ENCODE measurements at places on chromosomes 2 and 18.

DNA sequence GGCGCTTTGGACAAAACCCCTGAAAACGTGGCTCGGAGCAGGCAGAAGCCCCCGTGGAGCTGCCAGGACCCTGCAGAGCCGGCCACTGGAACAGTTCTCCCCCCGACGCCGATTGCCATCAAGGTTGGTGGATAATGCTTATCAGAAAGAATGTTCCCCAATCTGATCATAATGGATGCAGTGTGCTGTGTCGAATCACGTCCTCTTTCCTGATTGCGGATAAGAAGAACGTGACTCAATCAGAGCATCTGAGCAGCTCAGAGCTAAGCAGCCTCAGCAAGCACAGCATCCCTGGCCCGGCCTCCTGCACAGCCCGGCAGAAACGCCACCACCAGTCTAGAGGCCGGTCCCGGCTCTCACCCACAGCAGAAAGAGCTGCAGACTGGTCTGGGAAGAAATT, 488.0 kb downstream of the EIPR1 start:
- DNase-seq: no peak

GRCh38 chr18:49949951-49950395, 136.6 kb upstream of the ACAA2 start:
- DNase-seq: no peak

DNA sequence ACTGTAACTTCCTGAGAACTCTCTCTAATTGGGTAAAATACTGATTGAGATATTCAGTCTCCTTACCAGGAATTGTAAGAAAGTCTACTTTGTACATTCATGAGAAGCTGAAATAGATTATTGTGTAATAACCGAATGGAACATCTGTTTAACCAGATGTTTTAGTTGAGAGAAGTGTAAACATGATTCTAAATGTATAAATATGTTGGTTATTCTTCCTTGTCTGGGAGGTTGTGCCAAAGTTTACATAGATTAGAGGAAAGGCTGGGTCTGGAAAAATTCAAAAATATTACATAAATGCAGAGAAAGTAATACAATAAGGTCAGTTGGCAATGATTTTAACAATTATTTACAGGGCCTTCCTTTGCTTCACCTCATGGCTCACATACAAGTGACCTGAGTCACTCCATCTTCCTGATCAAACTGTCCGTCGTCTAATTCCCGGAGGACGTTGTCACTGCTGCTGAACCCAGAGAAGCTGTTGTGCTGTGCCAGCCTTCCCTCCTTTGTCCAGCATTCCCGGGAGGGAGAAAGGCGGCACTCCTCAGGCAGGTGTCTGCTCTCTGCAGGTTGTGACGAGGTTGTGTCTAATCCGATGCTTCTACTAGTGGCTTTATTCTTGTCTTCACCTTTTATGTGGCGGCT, 55.9 kb downstream of the MOB4 start:
- DNase-seq: no peak

- DNase-seq: peak; percentile 30
These were observed 208.2 kb upstream of the REV1 start for GRCh38 chr2:99697811-99698568.

- no peak for DNase-seq
These were observed 5.7 kb downstream of the C18orf32 start for GRCh38 chr18:49481317-49481716.

DNA sequence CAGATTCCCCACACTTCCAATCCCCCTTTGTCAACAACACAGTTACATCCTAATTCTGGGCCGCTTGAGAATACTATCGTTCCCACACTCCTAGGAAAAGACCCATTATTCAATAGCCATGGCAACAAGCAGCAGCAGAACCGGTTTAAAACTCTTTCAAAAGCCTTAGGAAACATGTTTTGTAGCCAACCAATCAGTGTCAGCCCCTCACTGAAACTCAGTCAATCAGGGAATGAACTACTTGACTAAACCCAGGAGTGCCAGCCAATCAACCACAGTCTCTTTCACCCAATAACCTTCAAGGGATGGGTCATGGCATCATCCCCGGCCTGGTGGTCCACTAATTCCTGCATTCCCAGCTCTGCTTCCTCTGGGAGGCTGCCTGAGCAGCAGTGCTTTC, 204.8 kb upstream of the HS6ST1 start:
- no peak for DNase-seq

- no peak for DNase-seq
These were observed 54.2 kb upstream of the SEMA4C start for GRCh38 chr2:96923810-96924774.

DNA sequence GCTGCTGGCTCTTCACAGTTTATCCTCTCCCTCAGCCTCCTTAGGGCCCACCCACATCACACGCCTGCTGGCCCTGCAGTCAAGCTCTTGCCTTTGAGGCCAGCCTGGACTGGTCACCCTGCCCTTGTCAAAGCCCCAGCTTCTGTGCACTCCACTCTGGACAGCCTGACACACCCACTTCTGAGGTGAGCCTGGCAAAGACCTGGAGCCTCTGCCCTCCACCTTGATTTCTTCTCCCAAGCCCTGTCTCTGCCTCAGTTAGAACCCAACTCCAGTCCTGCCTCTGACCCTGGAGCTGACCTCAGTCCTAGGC, 37.0 kb upstream of the TAF1B start:
- DNase-seq: no peak

DNA sequence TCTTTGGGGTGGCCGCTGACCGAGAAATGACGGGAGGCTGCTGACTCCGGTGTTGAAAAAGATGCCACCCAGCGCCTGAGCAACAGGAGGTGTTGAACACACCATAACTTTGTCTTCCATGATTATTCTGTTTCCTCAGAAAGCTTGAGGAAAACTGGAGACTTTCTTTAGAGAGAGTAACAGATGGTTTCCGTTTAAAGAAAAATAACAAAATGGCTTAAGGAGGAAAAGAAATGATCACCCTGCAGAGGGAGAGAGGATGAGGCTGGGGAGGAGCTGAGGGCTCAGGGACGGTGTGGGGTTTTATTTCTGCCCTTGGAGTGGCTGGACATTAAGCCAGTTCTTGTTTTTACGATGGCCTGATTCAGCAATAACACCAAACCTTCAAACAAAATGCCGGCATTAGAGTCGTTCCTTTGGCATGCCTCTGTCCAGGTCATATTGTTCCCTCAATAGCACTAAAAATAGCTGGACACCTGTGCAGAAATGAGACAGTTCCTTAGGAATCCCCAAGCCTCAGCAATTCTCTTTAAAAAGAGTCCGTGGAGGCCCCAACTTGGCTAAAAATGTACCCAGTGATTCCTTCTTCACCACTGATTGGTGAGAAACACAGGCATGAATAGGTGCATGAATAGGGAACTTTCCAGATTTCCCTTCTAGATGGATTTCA, 182.4 kb downstream of the ALPK2 start:
- DNase-seq: no peak

GRCh38 chr2:68284896-68285295, 32.6 kb upstream of the PPP3R1 start:
- DNase-seq: no peak

GRCh38 chr2:105675841-105676240, 68.9 kb upstream of the NCK2 start:
- DNase-seq: no peak

DNA sequence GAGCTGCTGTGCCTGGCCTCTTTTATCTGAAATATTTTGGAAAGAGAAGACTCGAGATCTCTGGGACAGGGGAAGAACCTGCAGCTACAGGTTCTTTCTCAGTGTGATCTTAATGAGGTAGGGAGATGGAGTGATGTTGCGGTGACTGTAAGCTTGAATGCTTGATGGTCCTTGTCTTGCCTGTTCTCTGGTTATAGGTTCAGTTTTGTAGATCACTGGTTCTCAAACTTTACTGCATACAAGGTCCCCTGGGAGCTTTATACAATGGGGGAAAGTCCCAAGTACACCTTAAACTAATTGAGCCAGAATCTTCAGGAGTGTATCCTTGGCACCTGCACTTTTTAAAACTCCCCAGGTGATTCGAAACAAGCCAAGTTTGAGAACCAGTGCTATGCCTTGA, 136.7 kb upstream of the CXCR4 start:
- no peak for DNase-seq

DNA sequence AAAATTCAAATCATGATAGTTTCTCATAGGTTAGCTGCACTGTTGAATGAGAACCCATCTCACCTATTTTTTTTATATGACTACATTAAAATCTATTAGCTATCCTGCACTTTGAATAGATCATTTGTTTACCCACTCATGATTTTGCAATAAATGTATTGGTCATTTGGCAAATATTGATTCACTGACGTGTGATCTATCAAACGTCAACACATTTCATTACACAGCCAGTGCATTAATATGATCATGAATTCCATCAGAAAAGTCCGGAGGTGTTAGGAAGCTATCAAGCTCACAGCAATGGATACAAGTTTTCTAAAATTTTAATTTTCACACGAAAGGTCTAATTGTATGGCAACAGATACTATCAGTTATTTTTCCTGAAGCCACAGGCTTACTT, 128.2 kb upstream of the ID2 start:
- no peak for DNase-seq
